Endodermal cell (in vitro differentiated cells): ENCODE measurements at places on chromosomes 4 and X. TPM values are rescaled to one million over a fixed set of nuclear protein-coding genes. Genes with fewer than 3 reads are reported as not detected.

DNA sequence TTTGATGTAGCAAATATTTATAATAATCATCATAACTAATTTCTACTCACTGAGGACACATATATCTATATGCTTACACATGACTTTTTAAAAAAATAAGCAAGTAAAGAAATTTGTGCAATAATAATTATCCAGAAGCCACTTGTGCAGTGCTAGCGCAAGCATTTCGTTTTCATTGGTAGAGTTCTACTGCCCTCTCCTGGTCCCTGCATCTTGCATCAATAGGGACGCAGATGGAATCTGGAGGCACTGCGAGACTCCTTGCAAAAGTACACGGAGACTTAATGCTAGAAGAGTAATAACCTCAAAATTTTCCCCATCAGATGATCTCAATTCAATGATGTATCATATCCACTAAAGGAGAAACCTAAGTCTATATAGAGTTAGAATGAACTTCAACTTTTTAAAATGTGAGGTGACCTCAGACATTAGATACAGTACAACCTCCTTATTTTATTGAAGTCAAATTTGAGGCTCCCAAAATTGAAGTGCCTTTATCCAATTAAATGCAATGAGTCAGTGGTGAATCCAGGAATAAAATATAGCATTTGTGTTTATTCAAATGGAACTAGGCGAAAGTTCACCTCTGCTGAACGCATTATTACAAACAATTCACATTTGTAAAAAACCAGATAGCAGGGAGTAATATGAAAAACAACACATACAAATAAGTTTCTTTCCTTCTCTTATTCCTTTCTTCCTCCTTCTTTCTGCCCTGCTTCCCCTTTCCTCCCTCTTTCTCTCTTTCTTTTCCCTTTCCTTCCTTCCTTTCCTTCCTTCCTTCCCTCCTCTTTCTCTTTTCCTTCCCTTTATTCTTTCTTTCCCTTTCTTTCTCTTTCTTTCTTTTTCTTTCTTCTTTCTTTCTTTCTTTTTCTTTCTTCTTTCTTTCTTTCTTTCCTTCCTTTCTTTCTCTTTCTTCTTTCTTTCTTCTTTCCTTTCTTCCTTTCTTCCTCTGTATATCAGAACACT, 450.0 kb downstream of the ANKRD50 start:
- H3K27me3 ChIP-seq = no peaks in the 10 kb centered on the region
- no peaks in the 10 kb centered on the region for H3K4me1 ChIP-seq
- H3K27ac ChIP-seq = no peak overlapping the region
- no peaks in the 10 kb centered on the region for H3K36me3 ChIP-seq
- peak; percentile 75 for DNase-seq

DNA sequence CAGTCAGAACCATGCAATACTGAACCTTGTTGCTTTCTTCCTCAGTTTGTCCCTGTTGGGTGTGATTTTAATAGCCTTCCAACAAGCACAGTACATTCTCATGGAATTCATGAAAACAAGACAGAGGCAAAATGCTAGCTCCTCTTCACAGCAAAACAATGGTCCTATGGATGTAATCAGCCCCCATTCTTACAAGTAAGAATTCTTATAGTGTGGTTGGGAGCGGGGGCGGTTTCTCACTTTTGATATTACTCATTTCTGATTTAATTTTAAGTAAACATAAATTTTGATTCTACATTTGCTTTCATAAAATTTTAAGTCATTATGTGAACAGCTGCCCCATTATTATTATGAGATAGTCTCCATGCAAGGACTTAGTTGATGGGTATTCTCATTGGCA, 80.8 kb upstream of the TLR2 start:
- H3K27me3 ChIP-seq = no peaks in the 10 kb centered on the region
- peaks cover 10% of the 10 kb centered on the region for H3K36me3 ChIP-seq
- H3K4me1 ChIP-seq = no peaks in the 10 kb centered on the region
- H3K27ac ChIP-seq = no peak overlapping the region
- no peak overlapping the region for H3K4me3 ChIP-seq

DNA sequence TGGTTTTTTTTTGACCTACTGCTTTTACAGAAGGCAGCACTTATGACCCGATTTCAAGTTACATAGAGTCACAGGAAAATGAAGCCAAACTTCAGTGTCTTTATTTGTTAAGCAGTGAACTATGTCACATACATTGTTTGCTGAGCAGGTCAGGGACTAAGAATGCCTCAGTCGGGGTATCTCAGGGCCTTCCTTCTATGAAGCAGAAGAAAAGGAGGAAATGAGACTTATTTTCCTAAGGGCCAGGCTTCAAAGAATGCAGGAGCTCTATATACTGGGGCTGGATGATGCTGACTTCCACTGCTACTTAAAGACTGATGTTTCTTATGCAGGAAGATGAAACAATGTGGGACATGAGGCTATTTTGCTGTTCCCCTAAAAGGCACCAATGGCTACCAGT, 558.4 kb upstream of the IGFBP7 start:
- no peaks in the 10 kb centered on the region for H3K4me1 ChIP-seq
- DNase-seq = no peak
- H3K36me3 ChIP-seq = no peaks in the 10 kb centered on the region
- H3K4me3 ChIP-seq = no peak overlapping the region
- H3K27me3 ChIP-seq = no peaks in the 10 kb centered on the region

CDS1 gene
- 5.7 and 5.8 TPM in 2 replicates for total RNA-seq
